Uterus (tissue), 4 donors: ENCODE measurements at places on chromosomes 4 and X. TPM values are rescaled to one million over a fixed set of nuclear protein-coding genes. Genes with fewer than 3 reads are reported as not detected.

NAT8L gene
- not detected for total RNA-seq

PABPC1L2A gene
- not detected for total RNA-seq

TLR2 gene
- total RNA-seq: 1.3 TPM

PDK3 gene
- total RNA-seq: 12.6 TPM

RAB41 gene
- total RNA-seq: not detected

XAGE1A gene
- total RNA-seq: not detected

TMPRSS11E gene
- total RNA-seq: not detected

HPGDS gene
- 3.6 TPM for total RNA-seq

NRK gene
- total RNA-seq: 30.2 TPM

FTHL17 gene
- total RNA-seq: not detected
